SK-MEL-5 (cell line): ENCODE measurements at places on chromosomes 6 and 20.

GRCh38 chr6:158646023-158646910 is 1.7 kb upstream of the DYNLT1 start:
- DNase-seq = no peak

DNA sequence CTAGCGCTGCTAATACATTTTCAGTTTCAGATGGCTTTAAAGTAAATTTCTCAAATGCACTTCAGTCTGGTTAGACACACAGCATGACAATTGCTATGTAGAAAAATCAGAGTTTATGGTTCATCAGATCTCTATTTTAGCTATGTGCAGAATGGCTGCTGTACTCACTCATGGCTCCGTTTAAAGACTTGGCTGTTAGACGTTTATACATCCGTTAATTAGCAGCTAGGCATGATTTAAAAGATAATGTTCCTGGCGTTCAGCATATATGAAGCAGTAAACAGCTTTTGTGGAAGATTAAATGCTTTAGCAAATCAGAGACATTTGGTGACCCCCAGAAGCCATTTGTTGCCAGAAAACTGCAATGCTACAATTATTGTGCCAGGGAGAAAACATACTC is 350.0 kb upstream of the MANEA start:
- no peak for DNase-seq

GRCh38 chr20:59805786-59806577 is 127.5 kb downstream of the SYCP2 start:
- DNase-seq = no peak

GRCh38 chr6:46953921-46954320 is 32.2 kb upstream of the ADGRF5 start:
- DNase-seq = no peak

GRCh38 chr20:52847029-52847660 is 125.0 kb upstream of the TSHZ2 start:
- DNase-seq = no peak

DNA sequence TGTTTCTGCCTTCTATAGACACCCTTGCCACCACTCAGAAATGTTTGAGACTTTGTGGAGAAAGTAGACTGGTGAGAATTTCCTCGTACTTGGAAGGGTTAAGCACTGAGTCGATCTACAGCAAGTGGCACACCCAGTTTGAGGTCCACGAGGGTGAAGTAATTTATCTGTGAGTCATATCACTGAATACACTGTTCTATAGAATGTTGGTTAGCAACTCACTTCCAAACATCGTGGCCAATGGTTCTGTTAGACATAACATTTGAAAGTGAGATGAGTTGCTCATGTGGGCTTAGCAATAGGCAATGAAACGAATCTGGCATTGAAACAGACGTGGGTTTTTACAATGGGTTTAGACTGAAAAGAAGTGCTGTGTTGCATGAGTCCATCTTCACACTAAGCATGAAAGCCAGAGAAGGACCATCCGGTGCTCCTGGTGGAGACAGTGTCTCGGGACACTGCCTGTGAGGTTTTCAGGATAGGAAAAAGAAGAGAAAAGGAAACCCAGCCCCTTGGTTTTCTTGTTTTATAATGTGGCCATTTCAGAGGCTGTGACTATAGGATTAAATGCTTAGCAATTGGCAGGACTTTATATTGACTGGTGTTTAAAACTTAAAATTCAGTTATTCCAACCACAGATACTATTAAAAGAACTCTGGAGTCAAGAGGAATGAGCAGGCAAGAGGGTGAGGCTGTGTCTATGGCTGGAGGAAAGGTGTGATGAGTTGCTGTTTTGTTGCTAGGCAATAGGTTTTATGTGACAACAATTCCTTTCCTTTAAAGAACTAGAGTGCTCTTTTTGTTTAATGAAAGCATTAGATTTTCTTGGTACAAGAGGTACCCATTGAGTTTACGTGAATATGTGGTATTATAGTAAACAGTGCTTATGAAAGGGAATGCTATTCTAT is 31.0 kb upstream of the EZR start:
- DNase-seq = peak; percentile 56

DNA sequence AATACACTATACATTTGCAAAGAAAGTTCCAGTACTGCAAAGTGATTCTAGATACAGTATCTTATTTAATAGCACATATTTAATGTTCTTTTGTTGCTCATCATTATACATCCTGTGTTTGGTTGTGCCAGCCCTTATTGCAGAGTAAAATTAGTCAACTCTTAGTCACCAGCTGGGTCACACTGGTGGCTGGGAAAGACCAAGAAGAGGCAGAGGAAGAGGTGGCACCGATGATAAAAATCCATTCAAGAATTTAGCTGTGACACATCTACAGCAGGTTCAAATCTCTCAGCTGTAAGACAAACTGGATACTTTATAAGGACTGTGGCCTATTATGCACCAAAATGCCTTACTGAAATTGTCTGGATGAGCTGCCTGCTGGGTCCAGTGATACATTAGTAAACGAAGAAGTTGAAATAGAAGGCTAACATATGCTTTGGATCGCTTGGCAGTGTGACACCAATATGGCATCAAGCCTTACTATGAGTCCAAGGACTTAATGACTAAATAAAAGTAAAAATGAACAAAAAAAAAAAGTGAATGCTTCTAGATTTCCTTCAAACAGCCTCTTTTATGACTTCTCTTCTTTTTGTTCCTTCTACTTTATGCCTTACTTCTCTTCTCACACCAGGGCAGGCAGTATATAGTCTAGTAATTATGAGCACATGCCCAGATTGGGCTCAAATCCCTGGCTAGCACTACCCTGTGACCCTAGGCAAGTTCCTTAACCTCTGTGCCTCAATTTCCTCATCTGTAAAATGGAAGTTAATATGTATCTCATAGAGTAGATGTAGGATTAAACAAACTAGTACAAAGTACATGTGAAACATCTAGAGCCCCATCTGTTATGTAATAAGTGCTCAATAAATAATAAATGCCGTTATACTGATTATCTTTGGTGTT is 29.4 kb upstream of the RNF8 start:
- no peak for DNase-seq

- peak; percentile 5 for DNase-seq
Measured at GRCh38 chr6:117344444-117345291, 79.3 kb downstream of the VGLL2 start.
